ENCODE measurements at places on chromosomes 3 and 15. TPM values are rescaled to one million over a fixed set of nuclear protein-coding genes. Genes with fewer than 3 reads are reported as not detected.
A peak's percentile ranks its signal among the peaks of the same experiment; 100 is the strongest.

The SNTN gene
- not detected for total RNA-seq

The PFN2 gene
- 28.6 TPM for total RNA-seq

The GOLGA6A gene
- total RNA-seq: not detected

The LYSMD2 gene
- 20.6 TPM for total RNA-seq

The MFGE8 gene
- 168 TPM for total RNA-seq

The LRRC3B gene
- total RNA-seq: 0.09 TPM

The NRROS gene
- total RNA-seq: 19.5 TPM

The LXN gene
- total RNA-seq: 20.9 TPM

DNA sequence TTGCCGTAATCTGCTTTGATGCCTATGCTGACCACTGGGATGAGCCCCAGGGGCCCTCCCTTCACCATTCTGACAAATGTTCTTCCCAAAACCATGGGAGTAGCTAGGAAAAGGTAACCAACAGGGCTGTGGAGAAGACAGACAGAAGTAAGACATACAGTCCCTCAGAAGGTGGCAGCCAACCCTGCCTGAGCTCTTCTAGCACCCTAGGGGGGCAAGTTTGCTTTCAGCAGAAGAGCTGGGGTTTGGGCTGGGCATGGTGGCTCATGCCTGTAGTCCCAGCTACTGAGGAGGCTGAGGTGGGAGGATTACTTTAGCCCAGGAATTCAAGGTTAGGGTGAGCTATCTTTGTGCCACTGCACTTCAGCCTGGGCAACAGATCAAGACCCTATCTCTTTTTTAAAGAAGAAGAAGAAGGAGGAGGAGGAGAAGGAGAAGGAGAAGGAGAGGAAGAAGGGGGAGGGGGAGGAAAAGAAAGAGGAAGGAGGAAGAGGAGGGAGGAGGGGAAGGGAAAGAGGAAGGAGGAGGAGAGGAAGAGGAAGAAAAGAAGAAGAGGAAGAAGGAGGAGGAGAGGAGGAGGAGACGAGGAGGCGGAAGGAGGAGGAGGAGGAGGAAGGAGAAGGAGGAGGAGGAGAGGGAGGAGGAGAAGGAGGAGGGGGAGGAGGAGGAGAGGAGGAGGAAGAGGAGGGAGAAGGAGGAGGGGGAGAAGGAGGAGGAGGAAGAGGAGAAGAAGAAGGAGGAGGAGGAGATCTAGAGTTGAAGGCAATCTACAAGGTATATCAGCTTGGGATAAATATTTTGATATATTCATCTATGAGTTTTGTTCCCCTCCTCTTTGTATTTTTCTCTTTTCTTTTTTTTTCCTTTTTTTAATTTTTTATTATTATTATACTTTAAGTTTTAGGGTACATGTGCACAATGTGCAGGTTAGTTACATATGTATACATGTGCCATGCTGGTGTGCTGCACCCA lies 44.9 kb upstream of the ABHD2 start:
- no peaks in the 10 kb centered on the region for H3K27me3 ChIP-seq
- no peak overlapping the region for H3K4me3 ChIP-seq
- no peaks in the 10 kb centered on the region for H3K4me1 ChIP-seq
- H3K27ac ChIP-seq: no peak overlapping the region
- no peak for DNase-seq
- no peaks in the 10 kb centered on the region for H3K36me3 ChIP-seq

DNA sequence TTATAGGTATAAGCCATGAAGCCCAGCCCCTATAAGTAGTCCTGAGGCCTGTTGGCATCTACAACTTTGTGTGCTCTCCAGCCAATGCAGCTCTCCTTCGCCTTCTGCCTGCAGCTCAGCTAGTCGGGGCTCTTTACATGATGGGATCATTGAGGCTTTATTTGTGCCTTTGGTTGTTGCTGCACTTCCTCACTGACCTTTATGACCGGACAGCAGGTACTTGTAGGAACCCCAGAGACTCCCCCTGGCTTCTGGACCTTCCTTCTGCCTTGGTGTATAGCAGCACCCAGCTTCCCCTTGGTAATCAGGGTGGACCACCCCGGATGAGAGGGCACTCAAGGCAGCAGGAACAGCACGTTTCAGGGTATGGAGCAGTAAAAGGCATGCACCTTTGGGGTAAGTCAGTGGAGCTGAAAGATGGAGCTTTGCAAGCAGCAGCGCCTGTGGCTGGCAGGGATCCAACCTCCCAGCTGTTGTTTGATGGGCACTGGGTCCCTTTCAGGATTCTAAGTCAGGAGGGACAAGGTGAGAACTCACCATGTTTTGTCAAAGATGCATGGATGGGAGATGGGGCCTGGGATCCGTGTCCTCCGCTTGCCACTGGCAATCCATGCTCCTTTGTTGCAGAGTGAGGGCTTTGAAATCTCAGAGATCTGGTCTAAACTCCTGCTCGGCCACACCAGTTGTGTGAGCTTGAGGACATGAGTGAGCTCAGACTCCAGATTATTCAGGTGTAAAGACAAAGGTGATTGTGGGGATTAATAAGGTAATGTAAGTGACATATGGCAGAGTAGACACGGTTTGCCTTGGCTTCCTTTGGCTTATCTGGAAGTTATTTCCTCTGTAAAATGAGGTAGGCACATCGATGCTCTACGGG lies 65.1 kb upstream of the KLF13 start:
- H3K4me3 ChIP-seq: no peak overlapping the region
- DNase-seq: peak; percentile 40
- H3K27me3 ChIP-seq: no peaks in the 10 kb centered on the region

DNA sequence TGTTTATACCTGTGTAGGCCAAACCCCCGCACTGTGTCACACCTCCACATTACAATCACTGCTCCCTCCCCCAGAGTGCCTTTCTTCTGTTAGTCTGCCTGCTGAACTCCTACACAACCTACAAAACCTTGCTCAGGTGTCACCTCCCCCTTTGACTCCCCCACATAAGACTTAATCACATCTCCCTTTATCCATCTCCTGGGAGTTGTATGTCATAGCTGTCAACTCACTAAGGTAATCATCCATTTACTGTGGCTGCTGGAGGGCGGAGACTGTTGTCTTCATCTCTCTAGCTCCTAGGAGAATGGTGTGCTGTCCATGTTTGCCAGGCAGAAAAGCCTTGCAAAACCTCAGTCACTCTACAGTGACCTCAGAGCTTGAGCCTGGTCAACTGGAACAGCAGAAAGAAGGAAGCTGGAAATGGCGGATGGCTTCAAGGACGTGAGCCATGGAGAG lies 43.8 kb downstream of the ZNF710 start:
- H3K27ac ChIP-seq: no peak overlapping the region
- H3K4me1 ChIP-seq: peaks cover 31% of the 10 kb centered on the region
- no peaks in the 10 kb centered on the region for H3K27me3 ChIP-seq
- no peak overlapping the region for H3K4me3 ChIP-seq

- no peak for DNase-seq
- H3K36me3 ChIP-seq: no peaks in the 10 kb centered on the region
- H3K4me1 ChIP-seq: no peaks in the 10 kb centered on the region
- no peak overlapping the region for H3K4me3 ChIP-seq
- H3K27me3 ChIP-seq: no peaks in the 10 kb centered on the region
- H3K27ac ChIP-seq: no peak overlapping the region
Observed at GRCh38 chr3:136236109-136236508, 14.0 kb upstream of the PCCB start.

DNA sequence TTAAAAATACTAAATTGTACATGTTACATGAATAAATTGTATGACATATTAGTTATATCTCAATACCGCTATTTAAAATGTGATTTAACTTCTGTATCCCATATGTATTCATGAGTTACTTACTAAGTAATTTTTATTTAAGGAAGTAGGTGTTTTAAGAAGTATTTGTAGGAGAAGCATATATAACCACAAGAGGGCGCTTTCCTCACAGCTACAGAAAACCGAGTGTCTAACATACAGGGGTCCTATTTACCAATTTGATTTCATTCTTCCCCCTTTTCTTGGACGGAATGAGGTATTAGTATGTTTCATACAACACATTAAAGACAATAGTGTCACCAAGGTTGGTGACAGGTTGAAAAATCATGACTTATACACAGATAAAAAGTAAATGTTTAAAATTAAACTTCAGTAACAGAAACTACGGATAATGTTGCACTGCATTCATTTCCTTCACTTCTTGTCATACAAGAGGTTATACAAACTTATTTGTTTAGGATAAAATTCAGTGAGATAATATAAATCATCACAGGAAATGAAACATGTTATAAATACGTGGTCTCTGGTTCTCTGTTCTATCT lies 253.6 kb downstream of the MAGI1 start:
- H3K27me3 ChIP-seq: no peaks in the 10 kb centered on the region
- no peak overlapping the region for H3K27ac ChIP-seq
- no peak overlapping the region for H3K4me3 ChIP-seq
- peaks cover 14% of the 10 kb centered on the region for H3K4me1 ChIP-seq

DNA sequence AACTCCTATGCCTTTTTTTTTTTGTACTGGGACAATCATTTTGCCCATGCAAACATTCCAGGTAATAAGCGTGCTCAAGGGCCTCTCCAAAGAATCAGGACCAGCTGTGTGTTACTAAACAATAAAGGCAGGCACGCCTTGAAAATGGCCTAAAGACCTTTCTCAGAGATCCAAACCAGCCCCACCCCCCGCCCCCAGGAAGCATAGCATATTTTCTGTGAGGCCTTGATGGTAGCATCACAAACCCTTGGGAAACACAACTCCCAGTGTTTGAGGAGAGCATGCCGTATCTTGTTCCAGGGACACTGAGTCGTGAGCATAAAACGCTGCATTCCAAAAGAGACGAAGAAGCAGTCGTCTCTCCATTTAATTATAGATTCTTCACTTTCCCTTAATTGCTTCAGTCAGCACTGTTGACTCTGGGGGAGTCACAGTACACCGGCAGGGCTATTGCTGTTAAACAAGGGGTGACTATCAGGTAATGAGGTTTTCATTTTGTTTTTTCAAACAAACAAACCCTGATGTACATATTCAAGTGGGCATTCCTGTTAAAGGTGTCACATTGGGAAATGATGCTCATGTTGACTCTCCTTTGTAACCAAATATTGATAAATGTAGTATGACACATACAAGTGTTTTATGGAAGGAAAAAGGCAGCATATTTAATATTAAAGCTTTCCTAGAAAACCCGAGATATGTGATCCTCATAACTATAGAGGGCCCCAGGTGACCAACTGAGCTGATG lies 4.4 kb upstream of the TPM1 start:
- H3K4me3 ChIP-seq: no peak overlapping the region
- H3K27me3 ChIP-seq: peaks cover 13% of the 10 kb centered on the region
- H3K27ac ChIP-seq: no peak overlapping the region
- H3K4me1 ChIP-seq: peaks cover 4% of the 10 kb centered on the region

GRCh38 chr15:69311319-69311721 lies 12.6 kb downstream of the PAQR5 start:
- peak; percentile 31 for DNase-seq
- peaks cover 19% of the 10 kb centered on the region for H3K4me1 ChIP-seq
- no peaks in the 10 kb centered on the region for H3K36me3 ChIP-seq
- no peak overlapping the region for H3K4me3 ChIP-seq

GRCh38 chr15:90212221-90213098 lies 11.3 kb downstream of the SEMA4B start:
- peaks cover 21% of the 10 kb centered on the region for H3K4me1 ChIP-seq
- H3K36me3 ChIP-seq: no peaks in the 10 kb centered on the region
- no peaks in the 10 kb centered on the region for H3K27me3 ChIP-seq
- H3K27ac ChIP-seq: no peak overlapping the region
- no peak overlapping the region for H3K4me3 ChIP-seq

DNA sequence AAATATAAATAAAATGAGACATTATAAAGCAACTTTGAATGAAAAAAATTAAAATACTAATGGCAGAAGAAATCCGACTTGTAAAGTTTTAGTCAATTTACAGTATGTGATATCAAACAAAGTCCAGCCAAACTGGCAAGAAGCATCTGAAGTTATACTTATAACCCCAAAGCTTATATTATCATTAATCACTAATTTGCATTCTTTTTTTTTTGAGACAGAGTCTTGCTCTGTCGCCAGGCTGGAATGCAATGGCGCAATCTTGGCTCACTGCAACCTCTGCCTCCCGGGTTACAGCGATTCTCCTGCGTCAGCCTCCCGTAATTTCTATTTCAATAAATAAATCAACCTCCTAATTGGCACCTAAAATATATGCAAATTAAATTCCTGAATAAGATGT lies 80.1 kb downstream of the AQR start:
- H3K4me3 ChIP-seq: no peak overlapping the region
- H3K36me3 ChIP-seq: peaks cover 89% of the 10 kb centered on the region
- H3K27me3 ChIP-seq: no peaks in the 10 kb centered on the region
- DNase-seq: no peak

All from upper lobe of right lung (tissue), 1 donor.